HuH-7 (cell line): ENCODE measurements at places on chromosomes 6 and 20.

DNA sequence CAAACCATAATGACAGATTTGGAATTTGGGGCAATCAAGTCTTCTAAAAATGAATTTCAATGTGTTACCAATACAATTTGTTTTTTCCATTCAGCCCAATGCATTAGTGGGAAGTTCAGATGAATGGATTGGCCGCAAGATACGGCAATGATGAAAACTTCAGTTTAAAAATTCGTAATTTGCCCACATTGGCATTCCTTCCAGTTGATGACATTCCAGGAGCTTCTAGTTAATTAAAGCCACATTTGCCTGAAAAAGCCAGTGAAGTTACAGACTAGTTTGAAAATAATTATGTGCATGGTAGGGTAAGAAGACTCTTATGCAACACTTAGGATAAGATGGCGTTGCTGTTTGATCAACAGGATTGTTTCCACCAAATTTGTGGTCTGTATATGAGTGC lies 46.2 kb downstream of the NHLRC1 start:
- no peak for DNase-seq

GRCh38 chr6:130118236-130118635 lies 99.9 kb downstream of the L3MBTL3 start:
- DNase-seq, result no peak

DNA sequence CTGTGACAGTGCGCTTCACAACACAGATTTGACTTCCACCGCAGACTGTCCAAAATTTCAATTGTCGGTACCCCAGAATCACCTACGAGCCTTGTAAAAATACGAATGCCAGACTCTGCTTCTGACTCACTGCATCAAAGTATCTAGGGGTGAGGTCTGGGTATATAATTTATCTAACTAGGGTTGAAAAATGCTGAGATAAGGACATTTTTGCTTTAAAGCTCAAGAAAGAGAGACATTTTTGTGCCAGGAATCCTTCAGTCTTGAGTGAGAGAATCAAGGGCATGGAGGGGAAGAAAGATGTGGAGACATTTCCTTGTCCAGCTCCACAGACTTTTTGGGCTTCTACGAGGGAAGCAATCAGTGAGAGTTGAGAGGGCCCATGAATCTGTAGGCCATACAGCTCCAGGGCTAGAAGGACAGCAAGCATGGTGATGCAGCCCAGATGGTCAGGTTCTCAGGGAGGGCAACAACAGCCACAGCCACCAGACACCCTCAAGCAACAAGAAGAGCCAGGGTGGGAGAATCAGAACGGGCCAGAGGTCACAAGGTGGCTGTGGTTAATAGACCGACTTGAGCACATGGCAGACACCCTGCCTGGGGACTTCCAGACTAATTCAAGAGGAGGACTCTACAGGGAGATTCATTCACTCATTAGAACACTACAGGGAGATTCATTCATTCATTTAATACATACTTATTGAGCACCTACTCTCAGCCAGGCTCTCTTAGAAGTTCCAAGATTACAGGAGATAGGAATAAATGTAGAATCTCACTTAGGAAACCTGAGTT lies 211.1 kb upstream of the PRDM1 start:
- DNase-seq, result no peak

DNA sequence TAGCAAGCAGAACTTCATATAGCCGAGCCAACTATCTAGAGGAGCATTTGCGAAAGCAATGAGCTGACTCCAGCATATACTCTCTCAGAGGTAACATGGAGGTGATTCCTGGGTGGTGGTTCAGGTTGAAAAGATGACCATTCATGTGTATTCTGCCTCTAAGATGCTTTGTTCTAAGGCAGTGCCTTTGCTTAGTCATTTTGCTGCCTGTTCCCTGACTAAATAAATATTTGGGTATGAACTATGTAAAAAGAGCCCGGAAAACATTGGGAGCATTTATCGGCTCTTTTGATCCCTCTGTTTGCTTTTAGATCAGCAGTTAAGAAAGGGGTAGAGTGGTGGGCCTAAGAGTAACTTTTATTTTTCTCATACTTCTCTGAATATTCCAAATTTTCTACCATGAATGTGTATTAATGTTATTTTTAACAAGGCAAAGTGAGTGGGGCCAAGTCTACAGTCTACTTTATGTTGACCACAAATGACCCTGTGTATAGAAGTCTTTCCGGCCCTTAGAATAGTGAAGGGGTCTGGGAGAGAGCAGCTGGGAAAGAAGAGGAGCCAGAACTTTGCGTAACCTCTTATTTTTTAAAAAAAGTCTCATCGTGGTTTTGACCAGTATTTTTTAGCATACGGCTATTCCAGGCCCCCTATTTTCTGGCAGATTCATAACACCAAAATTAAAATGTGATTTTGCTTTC lies 206.5 kb upstream of the EYA4 start:
- no peak for DNase-seq

GRCh38 chr6:80605165-80605989 lies 498.9 kb downstream of the BCKDHB start:
- DNase-seq, result peak; percentile 4

GRCh38 chr6:112503091-112503596 lies 156.0 kb downstream of the RFPL4B start:
- DNase-seq, result no peak

DNA sequence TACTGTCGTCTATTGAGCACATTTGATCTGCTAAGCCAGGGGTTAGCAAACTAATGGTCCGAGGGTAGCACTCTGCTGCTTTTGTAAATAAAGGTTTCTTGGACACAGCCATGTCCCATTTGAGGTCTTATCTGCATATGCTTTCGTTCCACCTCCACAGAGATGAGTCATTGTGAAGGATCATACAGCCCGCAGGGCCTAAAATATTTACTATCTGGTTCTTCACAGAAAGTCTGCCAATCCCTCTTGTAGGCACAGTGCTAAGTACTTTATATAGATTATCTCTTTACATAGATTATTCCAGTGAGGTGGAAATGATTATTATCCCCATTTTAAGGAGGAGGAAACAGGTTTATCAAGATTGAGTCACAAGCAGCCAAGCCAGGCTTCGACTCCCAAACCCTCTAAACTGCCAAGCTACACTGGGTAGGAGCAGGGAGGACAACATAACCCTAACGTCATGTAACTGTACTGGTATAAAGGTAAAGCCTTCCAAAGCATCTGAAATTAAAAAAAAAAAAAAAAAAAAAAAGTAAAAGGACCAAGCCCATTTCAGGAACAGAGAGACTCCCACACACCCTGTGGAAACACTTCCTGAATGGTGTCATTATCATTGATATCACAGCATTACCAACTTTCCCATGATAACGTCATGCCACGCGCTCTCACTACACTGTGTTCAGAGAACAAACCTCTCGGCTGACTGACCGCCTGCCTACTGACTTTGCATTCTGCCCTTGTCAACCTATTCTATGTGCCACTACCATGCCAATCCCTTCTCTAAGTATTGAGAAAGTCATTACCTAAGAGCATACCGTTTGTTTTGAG lies 101.0 kb downstream of the KIF16B start:
- DNase-seq, result no peak

- DNase-seq, result no peak
These were observed 11.4 kb downstream of the HMGCLL1 start for GRCh38 chr6:55567558-55567957.

GRCh38 chr20:21523281-21523868 lies 9.5 kb upstream of the NKX2-2 start:
- no peak for DNase-seq

GRCh38 chr20:34058831-34059230 lies 53.2 kb downstream of the EIF2S2 start:
- no peak for DNase-seq

- DNase-seq, result no peak
These were observed 270.0 kb upstream of the ZFP64 start for GRCh38 chr20:52461582-52461981.

- DNase-seq, result no peak
These were observed 18.4 kb downstream of the SCP2D1 start for GRCh38 chr20:18831830-18832499.

GRCh38 chr6:30837870-30838269 lies 46.4 kb upstream of the DDR1 start:
- no peak for DNase-seq

- no peak for DNase-seq
These were observed 116.6 kb downstream of the FOXC1 start for GRCh38 chr6:1726341-1726768.

DNA sequence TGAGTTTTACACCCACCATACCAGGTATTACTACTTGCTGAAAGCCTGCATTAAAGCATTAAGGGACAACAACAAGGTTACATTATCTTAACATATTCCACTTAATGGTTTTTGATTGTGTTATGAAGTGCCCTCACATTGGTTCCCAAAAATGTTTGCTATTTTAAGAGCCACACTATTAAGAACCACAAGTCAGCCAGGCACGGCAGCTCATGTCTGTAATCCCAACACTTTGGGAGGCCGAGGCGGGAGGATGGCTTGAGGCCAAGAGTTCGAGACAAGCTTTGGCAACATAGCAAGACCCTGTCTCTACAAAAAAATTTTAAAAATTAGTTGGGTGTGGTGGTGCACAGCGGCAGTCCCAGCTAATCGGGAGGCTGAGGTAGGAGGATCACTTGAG lies 28.2 kb downstream of the ATXN1 start:
- DNase-seq, result no peak

GRCh38 chr6:14277405-14277930 lies 159.9 kb downstream of the CD83 start:
- no peak for DNase-seq

DNA sequence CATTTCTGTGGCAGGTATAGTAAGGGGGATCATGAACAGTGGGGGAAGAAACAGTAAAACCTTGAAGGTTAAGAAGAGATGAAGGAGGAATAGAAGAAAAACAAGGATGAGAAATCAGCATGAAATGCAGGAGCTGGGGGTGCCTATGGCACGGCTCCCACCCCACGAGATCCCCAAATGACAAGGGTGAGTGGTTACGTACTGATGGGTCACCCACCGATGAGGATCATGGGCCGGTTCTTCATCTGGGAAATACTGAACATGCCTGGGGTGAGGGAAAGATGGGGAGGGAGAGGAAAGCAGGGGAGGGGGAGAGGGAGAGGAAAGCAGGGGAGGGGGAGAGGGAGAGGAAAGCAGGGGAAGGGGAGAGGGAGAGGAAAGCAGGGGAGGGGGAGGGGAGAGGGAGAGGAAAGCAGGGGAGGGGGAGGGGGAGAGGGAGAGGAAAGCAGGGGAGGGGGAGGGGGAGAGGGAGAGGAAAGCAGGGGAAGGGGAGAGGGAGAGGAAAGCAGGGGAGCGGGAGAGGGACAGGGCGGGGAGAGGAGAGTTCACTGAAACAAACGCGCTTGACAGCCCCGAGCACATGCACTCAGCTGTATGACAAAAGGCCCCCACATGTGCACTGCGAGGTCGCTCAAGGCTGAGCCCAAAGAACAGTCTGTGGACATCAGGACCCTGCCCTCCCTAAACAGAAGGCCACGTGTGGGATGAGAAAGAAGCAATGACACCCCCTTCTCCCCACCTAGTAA lies 25.3 kb downstream of the MOCS1 start:
- DNase-seq, result no peak

DNA sequence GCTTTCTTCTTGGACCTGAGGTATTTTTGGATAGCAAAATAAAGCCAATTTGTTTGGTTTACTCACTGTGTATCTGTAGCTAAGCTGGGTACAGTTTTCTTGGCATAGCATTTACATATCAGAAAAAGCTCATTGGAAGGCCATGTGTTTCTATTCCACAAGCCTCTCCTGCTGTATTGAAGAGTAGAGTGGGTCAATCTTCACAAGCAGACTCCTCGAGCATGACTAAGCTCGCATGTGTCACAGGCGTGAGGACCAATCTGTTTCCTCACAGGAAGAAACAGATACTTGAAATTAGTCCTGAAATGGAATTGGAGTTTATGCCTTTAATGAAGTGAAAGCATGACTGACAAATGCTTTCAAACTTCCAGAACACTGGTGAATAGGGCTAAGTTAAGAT lies 1279.0 kb upstream of the MAP3K7 start:
- no peak for DNase-seq

GRCh38 chr6:158978757-158979156 lies 21.2 kb downstream of the RSPH3 start:
- DNase-seq, result no peak

GRCh38 chr6:110606151-110606550 lies 129.7 kb upstream of the SLC22A16 start:
- DNase-seq, result no peak

GRCh38 chr6:167152862-167153261 lies 4.9 kb downstream of the GPR31 start:
- no peak for DNase-seq

- DNase-seq, result no peak
These were observed 270.7 kb downstream of the SLC35F1 start for GRCh38 chr6:118177720-118178119.

DNA sequence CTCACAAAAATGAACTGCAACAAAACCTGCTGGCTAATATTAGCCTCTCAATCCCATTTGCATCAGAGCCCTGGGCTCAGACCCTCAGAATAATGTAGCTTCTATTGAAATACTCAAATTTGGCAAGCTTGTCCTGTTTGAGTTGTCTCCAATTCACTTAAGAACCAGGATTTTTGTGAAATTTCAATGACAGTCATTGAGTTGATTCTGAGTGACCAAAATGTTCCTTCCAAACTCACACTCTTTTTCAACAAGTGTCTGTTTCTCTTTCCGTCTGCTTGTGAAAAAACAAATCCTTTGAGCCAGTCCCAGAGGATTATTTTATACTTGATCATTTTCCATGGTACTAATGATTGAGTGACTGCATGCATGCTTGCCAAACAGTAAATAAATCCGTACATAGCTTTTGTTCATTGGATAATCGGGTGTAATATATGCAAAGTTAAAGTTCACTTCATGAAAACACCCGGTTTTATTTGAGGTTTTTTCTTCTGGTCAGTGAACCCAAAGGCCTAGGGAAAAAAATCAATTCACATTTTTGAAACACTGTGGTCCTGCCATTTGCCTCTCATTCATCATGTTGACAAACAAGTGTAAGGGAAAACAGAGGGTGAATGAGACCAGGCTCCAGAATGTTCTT lies 16.4 kb upstream of the SLC22A2 start:
- DNase-seq, result no peak

- peak; percentile 62 for DNase-seq
These were observed 27.8 kb downstream of the SLC23A2 start for GRCh38 chr20:4973330-4974097.

GRCh38 chr6:154615483-154616025 lies 105.1 kb upstream of the CNKSR3 start:
- peak; percentile 25 for DNase-seq

GRCh38 chr6:167770291-167770955 lies 56.3 kb upstream of the AFDN start:
- no peak for DNase-seq

DNA sequence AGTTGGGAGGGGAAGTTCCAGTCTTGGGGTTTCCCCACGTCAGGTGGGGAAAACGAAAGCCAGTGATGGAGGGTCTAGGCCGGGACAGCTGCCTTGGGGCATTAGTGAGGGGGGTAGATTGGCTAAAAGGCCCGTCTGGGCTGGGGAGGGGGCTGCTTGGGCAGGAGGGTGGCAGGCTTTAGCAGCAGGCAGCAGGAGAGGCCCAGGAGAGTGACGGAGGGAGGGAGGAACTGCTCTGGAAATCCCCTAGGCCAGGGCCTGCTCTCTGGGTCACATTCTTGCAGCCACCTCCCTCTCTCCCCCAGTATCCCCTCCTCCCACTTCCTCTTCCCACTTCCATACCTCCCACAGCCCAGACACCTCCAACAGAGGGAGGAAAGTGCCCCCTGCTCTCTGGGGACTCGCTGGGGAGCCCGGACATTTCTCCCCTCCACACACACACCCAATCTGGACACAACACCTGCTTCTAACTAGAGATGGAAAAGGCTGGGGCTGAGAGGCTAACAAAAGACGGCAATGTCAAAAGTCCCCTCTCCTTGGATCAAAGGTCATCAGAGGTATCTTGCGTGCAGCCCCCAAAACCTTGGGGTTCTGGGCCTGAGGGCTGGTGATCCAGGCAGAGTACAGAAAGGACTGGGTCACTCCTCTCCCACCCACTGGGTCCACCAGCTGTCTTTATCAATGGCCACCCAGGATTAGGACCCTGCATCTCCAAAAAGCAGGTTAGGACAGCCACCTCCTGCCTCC lies 1.8 kb downstream of the NFKBIE start:
- DNase-seq, result peak; percentile 63
